Fibroblast of the aortic adventitia (primary cell): ENCODE measurements at places on chromosomes 7 and 10. TPM values are rescaled to one million over a fixed set of nuclear protein-coding genes. Genes with fewer than 3 reads are reported as not detected.

DNA sequence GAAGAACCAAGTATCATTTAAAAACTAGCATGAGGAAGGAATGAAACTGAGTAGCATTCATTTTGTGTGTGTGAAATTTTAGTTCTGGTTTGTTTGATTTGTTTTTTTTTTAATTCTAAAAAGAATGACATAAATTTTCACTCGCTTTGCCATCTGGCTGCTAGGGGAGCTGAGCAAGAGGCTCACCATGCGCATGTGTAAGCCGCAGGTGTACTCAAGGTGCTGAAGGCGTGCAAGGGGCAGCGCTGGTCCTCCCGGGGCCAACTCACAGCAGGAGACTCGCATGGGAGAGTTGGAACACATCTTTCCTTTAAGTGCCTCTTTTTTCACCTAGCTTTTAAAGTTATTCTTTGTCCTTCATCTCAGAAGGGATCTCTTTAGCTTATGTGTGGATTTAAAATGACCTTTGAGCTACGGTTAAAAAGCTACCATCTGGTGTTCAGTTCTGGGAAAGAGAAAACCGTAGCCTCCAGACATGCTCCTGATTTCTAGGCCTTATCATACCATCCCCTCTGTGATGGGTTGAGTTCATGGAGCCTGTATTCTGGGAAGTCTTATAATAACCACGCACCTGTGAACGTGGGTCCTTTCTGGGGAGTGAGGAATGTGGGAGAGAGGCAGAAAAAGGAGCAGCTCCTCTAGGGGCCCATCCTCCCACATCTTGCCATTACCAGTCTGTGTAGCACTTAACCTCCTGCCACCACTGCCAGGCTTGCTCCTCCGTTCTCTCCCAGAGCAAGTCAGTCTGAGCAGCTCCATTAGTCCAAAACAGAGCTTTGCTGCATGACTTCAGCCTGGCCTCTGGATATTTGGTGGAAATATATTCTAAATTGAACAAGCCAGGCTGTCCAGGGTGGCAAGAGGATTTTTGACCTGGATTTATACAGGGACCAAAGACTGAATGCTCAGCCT is 61.9 kb downstream of the KLHDC10 start:
- no peak for DNase-seq

The TMEM273 gene
- 0.57 TPM in 1 of 2 replicates, not detected in the other for total RNA-seq

DNA sequence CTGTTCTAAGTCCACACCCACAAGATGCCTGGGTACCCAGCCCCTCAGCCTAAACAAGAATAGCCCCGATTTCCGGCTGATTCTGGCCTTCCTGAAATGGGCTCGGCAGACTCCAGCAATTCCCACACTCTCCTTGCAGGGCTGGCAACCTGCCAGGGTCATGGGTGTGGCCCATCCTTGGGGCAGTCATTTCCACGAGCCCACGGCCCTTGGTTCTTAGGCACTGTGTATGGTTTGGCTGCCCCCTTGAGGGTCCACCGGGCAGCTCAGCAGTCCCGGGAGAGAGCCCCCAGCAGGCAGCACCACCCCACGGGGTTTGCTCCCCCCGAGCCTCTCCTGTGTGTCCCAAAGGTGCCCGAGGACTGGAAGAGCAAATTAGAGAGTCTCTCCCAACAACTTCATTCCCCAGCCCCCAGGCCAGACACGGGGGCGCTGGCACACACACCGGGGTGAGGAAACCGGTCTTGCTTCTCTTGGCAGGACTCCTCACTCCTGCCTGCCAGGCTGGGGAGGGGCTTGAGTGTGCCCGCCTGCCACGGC is 142.2 kb downstream of the EMX2 start:
- DNase-seq = peak; percentile 13

DNA sequence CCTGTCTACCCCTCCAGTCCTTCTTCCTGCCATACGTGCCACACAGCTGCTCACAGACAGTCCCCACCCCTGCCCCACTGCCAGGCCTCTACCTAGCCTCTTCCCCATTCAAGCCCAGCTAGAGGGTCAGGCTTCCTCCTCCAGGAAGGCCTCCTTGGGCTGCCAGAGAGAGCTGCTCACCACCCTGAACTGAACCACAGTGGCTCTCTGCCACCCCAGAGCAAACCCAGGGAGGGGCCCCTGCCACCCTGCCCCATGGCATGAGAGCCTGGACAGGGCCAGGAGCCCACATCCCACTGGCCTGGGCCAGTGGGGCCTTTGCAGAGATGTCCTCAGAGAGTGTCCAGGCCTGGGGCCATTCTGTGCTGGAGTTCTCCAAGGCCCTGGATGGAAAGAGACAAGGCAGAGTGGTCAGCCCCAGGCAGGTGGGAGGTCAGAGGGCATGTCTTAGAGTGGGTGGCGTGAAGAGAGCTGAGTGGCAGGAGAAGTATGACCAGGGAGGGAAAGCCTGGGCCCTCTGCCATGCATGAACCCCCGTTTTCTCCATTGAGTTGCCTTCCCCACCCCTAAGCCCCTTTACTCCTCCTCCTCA is 40.4 kb downstream of the TMEM270 start:
- no peak for DNase-seq

- no peak for DNase-seq
Observed at GRCh38 chr7:142487124-142487523, 229.3 kb upstream of the PRSS58 start.

- DNase-seq = no peak
Observed at GRCh38 chr10:85642082-85642420, 724.5 kb downstream of the GRID1 start.

The GPR85 gene
- 2.4 and 5.0 TPM in 2 replicates for total RNA-seq

The PMPCB gene
- total RNA-seq = 59.2 and 67.4 TPM in 2 replicates

The TBX20 gene
- total RNA-seq = 2.0 and 6.4 TPM in 2 replicates

- no peak for DNase-seq
Observed at GRCh38 chr10:46236941-46237681, 49.7 kb upstream of the ANTXRL start.

DNA sequence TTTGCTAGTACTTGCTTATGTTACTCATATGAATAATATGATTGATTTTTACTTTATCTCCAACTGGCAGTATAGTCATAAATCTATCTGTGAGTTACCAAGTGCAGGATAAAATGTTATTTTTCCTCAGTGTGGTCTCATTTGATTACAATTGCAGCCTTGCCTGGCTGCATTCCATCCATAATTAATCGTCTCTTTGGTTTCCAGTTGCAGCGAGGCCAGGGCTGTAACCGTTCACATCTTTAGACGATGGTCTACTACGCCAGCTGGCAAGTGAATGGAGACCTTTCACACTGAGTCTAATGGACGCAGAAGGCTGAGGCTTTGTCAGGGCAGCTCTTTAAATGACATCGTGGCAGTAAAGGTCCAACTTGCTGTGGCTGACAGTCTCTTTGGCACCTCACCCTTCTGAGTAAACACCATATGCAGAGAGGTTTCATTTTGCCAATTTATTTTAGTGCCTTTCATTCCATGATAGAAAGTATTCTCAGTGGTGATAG is 84.0 kb downstream of the ARL4A start:
- DNase-seq = peak; percentile 95

DNA sequence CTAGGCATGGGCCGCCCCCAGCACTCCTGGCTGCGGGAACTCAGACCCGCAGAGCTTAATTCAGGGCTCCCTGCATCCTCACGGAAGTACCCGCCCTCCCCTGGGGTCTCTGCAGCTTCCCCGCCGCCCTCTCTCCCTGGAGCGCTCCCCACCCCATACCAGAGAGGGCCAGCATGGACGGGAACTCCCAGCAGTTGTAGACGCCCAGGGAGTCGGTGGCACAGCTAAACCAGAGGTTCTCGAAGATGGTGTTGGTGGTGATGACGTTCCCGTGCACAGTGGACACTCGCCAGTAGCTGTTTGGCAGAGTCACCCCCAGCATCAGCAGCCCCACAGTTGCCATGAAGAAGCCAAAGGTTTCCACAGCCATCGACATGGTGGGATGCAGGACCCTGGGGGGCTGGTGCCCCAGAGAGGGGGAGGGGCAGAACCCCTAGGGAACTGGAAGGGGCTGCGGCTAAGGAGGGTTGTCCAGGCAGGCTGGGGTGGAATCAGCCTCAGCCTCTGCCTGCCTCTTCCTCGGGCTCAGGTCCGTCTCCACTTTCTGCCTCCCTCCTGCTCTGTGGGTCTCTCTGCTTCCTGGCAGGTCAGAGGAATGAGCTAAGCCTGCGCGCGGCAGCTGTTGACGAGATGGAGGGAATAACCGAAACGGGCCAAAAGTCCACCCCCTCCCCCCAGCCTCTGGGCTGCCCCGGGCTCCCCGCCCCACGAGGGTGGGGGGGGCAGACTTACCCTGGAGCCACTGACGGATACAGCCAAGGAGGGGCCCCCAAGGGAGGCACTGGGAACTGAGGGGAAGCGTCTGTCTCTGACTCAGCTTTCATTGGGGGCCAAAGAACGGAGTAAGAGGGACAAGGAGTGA is at the start of gene CLDN15:
Gene CLDN15 (minus strand): TSS at position 597 of the 862 bp plus-strand sequence. CDS start 221 bp downstream, at position 376.
- DNase-seq = peak; percentile 72

- DNase-seq = no peak
Observed at GRCh38 chr10:33276282-33276923, 58.1 kb downstream of the NRP1 start.

The ARHGAP21 gene
- total RNA-seq = 113 and 252 TPM in 2 replicates
